Nephron progenitor cell (in vitro differentiated cells): ENCODE measurements at places on chromosomes 2 and 18.

DNA sequence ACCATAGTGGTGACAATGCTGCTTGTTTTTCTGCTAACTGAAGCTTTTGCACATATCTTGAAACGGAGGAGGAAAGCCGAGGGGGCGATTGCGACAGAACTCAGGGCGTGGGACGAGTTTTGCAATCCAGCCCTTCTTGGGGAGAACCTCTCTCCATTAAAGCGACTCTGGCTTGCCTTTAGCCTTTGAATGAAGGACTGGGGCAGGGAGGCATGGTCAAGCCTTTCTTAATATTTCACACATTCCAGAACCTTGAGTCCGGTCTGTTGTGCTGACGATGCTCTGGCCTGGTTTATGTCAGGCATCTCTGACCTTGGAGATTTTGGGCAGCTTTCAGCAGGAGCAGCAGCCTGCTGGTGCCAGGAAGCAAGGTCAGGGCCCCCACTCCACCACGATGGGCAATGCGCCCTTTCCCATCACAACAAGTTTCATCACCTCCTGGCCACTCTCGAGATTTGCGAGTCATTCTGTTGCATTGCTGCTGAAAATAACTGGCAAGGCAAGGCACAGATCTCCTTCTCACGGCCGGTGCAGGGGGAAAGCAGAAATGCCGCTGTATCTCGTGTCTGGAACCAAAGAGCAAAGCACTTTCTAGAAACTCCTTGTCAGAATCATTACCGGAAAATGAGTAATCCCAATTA, 10.8 kb downstream of the EMILIN2 start:
- no peak for DNase-seq

- DNase-seq: no peak
Measured at GRCh38 chr2:236965021-236965840, 120.5 kb upstream of the COPS8 start.

DNA sequence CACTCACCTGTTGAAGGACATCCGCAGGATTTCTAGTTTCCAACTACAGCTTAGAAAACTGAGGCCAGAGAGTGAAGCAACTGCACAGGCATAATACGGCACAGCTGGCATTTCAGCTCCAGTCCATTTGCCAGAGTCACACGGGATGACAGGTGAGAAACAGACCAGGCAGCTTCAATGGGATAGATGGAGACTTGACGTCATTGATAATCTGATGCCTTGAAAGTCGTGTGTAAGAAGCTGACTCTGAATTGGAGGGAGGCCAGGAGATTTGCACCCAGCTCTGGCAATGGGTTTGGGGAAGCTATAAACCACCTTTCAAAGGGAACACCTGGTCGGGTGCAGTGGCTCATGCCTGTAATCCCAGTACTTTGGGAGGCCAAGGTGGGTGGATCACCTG, 12.4 kb upstream of the DNMT3A start:
- no peak for DNase-seq

DNA sequence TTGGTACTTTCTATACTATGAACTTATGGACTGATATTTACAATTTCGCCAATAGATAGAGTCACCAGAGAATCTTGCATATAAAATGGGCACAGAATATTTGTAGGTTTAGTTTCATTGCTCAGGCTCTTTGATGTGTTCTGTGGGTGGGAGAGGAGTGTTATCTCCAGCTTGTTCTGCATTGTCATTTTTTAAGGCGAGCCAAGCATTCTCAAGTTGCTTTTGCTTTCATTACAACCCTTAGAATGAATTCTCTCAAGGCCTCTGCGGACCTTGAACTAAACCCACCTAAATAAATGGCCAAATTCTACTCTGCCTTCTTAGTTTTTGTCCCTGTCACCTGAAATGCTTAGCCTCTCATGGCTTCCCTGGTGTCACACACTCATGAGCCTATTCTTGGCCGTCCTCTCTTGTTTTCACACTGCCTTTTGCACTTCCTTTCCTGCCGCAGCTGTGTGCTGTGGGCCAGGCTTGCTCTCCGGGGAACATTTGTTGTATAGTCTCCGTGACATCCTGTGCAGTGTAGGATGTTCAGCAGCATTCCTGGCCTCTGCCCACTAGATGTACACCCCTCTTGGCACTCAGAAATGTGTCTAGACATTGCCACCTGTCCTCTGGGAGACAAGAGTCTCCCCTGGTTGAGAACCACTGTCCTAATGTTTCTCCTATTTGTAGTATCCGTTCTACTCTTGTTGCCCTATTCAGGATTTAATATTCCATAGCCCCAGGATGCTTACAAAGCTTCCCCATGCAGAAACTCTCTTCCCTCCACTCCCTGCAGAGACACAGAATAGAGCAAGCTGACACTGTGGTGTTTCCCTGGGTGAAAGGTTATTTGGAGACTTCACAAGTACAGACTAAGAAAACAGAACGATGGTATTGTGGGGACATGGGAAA, 255.6 kb downstream of the PTPRM start:
- no peak for DNase-seq

- no peak for DNase-seq
Measured at GRCh38 chr2:204335451-204336058, 209.7 kb upstream of the PARD3B start.

DNA sequence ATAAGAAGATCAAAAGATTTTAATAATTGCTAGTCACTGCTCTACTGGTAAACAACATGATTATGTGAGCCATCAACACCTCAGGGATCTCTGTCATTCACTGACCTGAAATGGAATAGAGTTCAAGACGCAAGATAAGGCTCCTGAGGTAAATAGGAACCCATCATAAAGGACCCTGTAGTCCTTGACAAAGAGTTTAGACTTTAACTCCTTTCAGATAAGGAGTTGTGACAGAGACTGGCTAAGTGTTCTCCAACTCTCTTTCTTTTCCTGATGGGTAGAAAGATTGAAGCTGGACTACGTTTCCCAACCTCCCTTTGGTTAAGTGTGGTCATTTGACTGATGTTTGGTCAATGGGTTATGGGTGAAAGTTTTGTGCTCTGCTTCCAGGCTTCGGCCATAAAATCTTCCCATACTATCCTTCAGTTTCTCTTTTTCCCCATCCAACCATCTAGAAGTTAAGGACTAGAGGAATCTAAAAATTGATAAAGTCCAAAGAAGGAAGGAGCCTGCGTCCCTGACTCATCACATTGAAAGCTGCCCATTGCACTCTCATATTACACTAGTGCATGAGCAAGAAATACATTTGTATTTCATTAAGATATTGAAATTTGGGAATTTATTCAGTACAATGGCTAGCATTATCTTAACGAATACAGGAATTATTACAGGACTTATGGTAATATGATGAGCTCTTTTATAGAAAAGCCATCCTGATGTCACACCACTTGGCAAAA, 293.7 kb upstream of the ACVR2A start:
- DNase-seq: no peak

- no peak for DNase-seq
Measured at GRCh38 chr2:54289917-54290316, 33.9 kb upstream of the TSPYL6 start.

DNA sequence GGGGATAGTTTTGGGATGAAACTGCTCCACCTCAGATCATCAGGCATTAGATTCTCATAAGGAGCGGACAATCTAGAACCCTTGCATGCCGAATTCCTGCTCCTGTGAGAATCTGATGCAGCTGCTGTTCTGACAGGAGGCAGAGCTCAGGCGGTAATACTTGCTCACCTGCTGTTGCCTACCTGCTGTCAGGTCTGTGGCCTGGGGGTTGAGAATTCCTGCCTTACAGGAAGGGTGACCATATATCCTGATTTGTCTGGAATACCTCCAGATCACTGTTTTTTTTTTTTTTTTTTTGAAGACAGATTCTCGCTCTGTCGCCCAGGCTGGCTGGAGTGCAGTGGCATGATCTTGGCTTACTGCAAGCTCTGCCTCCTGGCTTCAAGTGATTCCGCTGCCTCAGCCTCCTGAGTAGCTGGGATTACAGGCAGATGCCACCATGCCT, 21.7 kb downstream of the ACSL3 start:
- no peak for DNase-seq

DNA sequence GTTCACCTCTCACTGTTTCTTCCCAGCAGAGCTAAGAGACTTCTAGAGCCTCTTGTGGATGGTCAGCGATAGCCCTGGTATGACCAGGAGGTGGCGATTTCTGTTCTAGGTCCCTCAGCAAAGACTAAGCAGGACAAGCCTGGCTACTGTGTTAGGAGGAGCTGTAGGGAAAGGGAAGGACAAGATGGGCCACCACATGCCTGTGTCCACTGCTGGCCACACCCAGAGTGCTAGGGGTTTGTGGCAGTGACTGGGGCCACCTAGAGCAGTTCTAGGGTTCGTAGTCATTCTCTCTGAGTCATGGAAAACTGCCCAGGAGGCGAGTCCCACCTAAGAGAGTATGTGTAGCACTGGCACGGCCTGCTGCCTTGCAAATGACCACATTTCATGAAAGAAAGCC, 179.4 kb downstream of the ALPK2 start:
- DNase-seq: no peak

GRCh38 chr2:171316755-171317337, 116.9 kb downstream of the METTL8 start:
- no peak for DNase-seq
